ENCODE measurements at places on chromosomes 2 and 18.
A peak's percentile ranks its signal among the peaks of the same experiment; 100 is the strongest.

DNA sequence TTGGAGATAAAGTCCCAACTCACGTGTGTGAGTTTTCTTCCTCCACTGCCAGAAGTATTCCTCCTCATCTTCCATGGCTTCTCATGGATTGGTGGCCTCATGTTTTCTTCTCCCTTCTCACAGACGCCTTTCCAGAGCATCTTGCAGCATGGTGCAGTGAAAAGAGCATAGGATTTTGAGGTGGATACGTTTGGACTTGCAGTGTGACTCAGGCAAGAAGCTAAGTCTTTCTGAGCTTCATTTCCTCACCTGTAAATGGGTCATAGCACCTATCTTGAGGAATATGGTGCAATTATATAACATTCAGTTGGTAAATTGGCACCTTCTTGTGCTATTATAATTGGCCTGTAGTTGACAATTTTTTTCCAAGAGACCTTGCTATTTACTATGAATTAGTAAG lies 247.6 kb downstream of the RDH14 start:
- DNase-seq, result peak; percentile 95

DNA sequence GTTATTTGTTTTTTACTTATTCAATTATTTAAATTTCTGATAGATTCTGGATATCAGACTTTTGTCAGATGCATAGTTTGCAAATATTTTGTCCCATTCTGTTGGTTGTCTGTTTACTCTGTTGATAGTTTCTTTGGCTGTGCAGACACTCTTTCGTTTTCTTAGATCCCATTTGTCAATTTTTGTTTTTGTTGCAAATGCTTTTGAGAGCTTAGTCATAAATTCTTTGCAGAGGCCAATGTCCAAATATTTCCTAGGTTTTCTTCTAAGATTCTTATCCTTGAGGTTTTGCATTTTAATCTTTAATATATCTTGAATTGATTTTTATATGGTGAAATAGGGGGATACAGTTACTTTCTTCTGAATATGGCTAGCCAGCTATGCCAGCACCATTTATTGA lies 112.7 kb upstream of the SESTD1 start:
- DNase-seq, result no peak

DNA sequence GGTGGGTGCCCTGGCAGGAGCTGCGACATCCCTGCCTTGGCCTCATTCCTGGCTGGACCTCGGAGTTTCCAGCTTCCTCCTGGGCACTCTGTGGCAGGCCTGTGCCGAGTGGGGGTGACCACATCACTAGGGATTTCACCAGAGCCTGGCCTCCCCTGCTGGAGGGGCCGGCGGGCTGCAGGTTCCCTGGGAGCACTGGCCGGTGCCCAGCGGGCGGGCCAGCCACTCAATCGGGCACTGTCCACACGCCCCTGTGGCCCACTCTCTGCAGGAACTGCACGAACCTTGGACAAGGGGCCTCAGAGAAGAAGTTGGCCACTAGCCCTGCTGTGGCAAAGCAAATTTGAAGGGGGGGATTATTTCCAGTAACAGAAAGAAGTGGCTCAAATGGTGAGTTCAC lies 110.7 kb upstream of the APCDD1 start:
- DNase-seq, result no peak

DNA sequence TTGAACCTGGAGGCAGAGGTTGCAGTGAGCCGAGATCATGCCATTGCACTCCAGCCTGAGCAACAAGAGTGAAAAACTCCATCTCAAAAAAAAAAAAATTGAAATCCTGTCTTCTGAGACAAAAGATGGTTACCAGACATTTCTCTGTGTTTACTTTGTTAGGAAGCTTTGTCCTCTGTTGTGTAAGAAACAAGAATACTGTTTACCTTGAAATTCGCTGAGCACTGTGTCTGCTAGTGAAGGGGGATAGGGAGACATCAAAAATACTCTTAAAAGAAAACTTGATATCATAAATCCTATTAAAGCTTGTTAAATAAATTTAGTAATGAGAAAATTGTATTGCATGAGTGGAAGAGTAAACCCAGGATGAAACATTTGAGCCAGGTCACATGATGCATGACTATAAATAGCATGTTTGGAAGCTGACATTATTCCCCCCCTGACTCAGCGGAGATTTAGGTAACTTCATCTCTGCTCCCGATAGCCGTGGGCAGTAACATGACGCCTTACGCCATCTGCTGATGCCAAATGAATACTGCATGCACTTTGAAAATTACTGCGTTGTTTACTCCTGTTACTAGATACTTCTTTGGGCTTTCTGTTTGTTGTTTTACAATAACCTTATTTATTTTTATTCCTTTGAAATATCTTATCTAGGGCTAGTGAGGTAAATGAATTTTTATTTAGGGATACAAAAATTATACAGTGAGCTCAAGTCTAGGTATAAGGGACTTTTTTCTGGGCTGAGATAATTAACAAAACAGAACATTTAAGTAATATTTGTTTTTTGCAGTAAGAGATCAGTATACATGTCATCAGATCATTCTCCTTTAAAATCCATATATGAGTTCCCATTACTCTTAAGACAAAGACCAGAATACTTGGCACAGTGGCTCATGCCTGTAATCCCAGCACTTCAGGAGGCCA lies 134.9 kb downstream of the MAP3K20 start:
- peak; percentile 95 for DNase-seq

DNA sequence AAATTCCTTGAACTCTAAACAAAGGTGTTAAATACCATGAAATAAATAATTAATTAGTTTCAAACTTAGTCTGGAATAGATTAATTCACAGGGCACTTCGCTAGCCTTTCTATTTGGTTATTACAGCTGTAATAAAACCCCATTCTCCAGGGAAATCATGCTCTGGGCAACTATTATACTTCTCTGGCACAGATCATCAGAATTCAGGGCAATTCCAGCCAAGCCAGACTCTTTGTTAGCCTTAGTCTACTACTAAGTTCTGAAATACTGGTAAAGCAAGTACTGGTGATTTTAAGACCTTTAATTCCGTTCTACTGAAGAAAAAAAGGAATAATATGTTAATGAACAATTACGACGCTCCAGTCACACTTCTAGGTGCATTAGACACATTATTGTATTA lies 123.4 kb upstream of the PDE1A start:
- DNase-seq, result no peak

DNA sequence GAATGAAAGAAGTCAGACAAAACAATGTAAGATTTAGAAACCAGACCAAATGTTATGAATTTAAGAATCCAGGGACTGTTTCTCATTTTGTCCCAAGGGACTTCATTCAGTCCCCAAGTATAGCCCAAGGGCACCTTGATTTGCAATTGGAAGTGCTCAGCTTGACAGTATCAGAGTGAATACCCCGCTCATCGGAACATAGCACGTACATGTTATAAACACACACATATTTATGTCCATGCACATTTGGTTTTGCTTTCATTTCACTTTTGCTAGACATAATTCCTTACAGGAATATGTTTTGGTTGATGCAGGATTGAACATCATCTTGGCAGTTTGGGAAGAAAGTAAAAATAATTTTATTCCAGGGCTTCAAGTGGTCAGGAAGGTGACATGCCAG lies 100.2 kb downstream of the PID1 start:
- no peak for DNase-seq

DNA sequence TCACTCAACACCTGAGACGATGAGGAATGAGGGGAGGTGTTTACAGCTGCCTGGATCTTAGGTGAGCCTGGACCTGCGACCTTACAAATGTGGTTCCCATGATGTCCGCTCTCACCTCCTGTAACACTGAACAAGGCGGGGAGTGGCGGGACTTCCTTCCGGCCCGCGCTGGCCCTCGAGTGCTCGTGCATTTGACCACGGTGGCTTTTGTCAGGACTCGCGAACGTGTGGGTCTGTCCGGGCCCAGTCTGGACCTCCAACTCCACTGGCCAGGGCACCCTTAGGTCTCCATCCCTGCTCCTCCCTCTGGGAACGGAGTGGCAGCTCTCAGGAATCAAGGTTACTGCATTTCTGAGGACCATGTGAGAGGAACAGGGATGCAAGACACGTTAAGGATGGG lies 263.0 kb upstream of the SALL3 start:
- DNase-seq, result no peak

- DNase-seq, result no peak
Observed at GRCh38 chr2:128491692-128492244, 173.1 kb upstream of the HS6ST1 start.

DNA sequence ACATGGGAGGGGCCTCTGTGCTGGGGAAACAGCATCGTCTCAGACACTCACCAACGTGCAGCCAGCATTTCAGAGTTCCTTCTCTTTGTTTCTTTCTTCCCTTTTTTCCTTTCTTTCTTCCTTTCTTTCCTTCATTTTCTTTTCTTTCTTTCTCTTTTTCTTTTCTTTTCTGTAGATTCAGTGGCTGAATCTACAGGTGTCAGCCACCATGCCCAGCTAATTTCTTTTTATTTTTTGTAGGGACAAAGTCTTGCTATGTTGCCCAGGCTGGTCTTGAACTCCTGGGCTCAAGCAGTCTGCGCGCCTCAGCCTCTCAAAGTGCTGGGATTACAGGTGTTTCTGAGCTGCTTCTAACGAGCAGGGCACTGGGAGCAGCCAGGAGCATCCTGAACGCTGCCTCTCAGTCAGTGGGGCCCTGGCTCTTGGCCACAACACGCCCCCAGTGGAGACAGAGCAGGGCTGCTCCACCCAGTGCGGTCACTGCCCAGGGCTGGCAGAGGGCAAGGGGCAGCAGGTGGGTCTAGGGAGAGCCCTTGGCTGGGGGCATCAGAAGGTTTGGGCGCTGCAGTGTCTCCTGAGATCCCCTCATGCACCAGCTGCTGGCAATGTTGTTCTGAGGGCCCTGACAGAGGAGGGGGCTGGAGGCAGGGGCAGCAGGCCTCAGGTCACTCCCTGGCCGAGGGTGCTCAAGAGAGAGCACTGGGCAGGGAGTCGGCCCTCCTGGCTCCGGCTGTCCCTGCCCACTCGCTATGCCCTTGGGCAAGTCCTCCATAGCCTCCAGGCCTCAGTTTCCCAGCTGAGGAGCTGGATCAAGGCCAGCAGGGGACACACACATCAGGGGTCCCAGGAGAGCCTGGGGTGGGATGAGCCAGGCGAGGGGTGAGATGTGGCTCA lies 4.7 kb upstream of the KLHL30 start:
- DNase-seq, result no peak

DNA sequence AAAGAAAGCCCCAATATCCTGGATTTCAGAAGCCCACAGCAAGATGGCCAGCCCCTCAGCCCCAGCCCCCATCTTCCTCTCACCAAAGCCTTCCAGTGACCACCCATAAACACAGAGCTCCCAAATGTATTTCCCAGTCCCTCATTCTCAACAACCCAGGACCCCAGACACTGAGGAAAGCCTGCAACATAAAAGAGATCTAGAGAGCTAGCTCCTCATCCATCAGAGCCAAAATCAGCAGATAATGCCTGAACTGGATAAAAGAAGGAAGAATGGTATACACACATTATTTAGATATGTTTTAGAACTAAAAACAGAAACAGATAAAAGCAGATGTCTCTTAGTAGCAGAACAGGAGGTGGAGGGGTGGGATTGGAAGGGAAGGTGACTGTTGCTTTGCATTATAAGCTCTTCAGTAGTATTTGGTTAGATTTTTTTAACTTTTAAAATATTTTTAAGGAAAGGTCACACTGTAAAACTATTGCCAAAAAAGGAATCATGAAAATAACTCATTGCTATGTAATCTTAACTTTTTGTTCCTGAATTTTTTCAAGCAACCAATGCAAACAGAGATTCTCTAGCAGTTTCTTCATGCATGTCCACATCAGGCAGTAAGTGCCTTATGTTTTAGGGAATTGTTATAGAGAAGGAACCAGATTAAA lies 144.2 kb upstream of the PKDCC start:
- no peak for DNase-seq

- no peak for DNase-seq
Observed at GRCh38 chr2:211833582-211834279, 704.9 kb downstream of the ERBB4 start.

DNA sequence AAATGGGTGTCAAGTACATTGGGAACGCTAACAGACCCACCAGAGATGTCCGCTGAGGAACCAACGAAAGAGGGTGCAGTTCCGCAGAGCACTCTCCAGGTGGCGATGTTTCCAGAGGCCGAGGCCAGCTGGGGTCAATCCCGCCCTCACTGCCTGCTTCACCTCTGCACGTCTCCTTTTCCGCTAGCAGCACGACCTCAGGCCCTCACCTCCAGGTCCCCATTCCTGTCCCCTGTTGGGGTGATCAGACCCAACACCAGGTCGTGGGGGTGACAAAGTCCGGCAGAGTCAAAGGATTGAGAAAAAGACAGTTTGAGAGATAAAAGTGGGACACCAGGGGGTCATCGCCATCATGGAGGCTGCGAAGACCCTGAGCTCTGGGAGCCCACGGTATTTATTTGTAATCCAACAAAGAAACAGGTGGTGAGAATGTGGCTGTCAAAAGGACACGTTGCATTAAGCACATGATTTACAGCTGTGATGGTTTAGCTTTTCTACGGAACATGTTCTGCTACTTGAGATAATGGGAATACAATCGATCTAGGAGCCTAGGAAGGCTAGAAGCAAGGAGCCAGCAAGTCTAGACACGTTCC lies 27.3 kb downstream of the ZAP70 start:
- DNase-seq, result no peak

GRCh38 chr2:223852281-223852795 lies 15.0 kb upstream of the AP1S3 start:
- no peak for DNase-seq

DNA sequence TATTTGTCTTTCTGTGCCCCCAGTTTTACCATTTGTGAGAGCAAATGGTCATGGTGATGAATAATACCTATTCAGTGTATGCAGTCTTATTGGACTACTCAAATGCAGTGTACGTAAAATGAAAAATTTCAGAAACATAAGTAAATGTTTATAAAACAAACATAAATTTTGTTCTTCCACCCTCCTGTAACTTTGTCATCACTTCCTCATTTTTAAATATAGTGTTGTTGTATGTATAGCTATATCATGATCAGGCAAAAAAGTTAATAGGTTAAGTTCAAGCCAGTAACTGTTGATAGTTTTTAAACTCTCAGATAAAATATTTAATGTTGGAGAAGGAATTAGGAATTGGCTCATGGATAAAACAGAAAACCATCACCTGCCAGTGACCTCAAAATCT lies 93.2 kb downstream of the KLF7 start:
- no peak for DNase-seq

DNA sequence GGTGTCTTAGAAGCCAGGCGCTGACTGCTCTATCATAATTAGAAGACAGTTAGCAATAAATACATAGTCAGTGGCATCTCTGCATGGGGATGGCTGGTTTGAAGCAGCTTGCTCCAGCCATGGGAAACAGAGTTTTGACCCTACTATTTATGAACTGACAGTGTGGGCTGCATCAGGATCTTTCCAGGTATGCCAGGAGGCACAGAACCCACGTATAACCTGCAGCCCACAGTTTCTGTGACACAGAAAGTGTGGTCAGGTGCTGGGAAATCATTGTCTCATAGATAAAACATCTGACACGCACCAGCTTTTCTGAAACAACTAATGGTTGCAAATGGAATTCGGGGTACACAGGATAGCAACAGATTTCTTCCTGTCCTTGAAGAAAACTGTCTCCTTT lies 34.7 kb downstream of the INPP4A start:
- no peak for DNase-seq

All from bronchial epithelial cell (primary cell).